ENCODE measurements at places on chromosomes 2 and 18.

GRCh38 chr2:54469484-54470053 is 13.4 kb downstream of the SPTBN1 start:
- DNase-seq: no peak

- no peak for DNase-seq
Measured at GRCh38 chr18:49843131-49843530, 29.8 kb upstream of the ACAA2 start.

DNA sequence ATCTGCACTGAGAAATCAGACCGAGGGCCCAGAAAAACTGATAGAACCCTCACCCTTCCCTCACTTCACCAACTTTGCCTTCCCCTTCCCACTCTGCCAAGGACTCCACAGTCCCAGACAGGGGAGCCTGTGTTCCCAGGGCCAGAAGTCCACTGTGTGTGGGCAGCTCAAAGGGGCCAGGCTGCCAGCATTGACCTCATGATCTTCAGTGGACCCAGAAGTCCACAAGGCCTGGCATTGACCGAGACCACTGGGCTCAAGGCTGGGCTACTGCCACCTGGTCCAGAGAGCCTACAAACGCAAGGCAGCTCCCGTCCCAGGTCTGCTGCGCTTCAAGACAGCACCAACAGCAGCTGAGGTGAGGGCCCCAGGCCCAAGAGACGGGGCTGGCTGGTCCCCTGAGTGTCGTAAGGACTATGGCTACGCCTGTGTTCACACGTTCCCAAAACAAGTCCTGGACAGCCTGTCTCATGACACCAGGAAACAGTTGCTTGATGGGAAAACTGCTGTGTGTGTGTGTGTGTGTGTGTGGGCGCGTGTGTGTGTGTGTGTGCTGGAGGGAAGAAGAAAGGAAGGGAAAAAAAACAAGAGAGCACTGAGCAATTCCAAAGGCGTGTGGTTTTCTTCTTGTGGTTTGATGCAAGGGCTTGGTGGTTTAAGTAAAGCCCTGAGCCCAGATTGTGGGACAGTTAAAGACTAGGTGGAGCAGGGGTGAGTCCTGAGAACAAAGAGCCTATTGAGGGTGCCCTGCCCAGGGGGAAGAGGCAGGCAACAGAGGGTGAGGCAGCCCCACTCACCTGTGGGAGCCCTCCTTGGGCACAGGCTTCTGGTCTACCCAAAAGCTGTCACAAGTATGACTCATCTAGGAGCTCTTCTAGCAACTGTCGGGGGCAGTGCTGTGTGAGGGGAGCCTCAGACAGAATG is 46.6 kb upstream of the ZBTB7C start:
- peak; percentile 16 for DNase-seq

- no peak for DNase-seq
Measured at GRCh38 chr2:45436456-45436855, 174.6 kb downstream of the SRBD1 start.

DNA sequence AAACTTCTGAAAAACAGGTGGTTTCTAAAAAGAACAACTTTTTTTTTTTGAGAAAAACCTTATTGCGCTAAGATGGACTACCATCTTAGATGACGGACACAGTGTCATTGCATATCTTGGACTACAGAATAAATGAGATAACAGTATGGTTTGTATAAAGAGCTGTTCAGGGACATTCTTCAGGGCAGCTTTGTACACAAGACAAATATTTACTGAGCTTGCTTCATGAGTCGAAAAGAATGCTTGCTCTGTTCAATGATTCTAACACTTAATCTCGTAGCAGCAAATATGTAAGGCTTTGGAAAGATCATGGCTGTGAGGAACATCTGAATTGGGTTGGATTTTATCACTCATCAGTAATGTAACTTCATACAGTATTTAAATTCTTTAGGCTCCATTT is 282.5 kb upstream of the CWC22 start:
- DNase-seq: no peak

- no peak for DNase-seq
Measured at GRCh38 chr2:233936089-233936488, 18.9 kb downstream of the TRPM8 start.

- no peak for DNase-seq
Measured at GRCh38 chr2:239826376-239826775, 198.8 kb downstream of the NDUFA10 start.

- DNase-seq: no peak
Measured at GRCh38 chr2:12819721-12820120, 103.0 kb downstream of the TRIB2 start.

GRCh38 chr2:47072728-47073191 is 82.3 kb downstream of the STPG4 start:
- DNase-seq: no peak

- no peak for DNase-seq
Measured at GRCh38 chr2:1736045-1736444, 8.3 kb downstream of the PXDN start.

DNA sequence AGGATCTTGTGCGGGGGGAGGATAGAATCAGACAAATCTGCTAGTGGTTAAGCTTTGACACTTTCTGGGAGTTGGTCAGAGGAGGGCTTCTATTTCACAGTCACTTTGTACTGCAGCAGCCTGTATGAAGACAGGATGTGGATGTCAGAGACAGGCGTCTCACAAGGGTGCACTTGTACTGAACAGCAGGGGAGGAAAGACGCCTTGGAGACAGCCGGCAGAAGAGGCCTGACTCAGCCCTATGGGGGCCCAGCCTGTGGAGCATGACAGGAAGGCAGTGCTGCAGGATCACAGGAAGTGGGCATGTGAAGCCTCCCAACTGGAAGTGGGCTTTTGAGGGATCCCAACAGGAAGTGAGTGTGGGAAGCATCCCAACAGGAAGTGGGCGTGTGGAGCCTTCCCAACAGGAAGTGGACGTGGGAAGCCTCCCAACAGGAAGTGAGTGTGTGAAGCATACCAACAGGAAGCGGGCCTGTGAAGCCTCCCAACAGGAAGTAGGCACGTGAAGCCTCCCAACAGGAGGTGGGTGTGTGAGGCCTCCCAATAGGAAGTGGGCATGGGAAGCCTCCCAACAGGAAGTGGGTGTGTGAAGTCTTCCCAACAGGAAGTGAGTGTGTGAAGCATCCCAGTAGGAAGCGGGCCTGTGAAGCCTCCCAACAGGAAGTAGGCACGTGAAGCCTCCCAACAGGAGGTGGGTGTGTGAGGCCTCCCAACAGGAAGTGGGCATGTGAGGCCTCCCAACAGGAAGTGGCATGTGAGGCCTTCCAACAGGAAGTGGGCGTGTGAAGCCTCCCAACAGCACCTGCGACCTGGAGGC is 212.3 kb downstream of the SNTG2 start:
- no peak for DNase-seq

DNA sequence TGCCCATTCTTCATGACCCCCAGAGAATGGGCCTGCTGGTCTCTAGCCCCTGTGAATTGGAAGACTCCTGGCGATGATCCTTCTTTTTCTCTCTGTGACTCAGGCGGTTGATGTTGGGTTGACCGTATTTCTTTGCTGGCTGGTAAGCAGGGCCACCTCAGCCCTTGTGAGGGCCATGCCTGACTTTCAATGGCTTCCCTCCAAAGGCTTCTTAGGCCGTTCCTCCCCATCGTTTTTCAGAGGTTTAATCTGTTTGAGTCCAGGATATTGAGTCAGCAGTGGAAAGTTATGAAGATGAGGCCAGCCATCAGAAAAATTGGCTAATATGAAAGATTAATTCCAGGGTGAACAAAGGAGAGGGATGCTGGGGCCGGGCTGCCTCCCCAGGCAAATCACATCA is 13.6 kb downstream of the HPCAL1 start:
- no peak for DNase-seq

DNA sequence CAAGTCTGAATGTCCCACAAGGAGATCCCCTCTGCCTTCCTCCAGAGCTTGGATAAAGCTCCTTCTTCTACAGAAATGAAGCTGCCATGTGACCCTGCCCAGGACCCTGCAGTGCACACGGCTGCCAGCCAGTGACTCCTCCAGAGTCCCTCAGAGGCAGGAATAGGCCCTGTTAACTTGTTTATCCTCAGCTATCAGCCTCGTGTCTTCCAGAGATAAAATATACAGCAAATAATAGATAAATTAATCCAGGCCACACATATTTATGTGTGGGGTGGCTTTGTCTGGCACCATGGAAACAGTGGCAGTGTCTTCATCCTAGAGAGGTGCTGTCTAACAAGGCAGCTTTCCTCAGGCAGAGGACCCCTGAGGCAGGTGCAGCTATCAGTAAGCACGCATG is 66.7 kb downstream of the TMEM18 start:
- no peak for DNase-seq

DNA sequence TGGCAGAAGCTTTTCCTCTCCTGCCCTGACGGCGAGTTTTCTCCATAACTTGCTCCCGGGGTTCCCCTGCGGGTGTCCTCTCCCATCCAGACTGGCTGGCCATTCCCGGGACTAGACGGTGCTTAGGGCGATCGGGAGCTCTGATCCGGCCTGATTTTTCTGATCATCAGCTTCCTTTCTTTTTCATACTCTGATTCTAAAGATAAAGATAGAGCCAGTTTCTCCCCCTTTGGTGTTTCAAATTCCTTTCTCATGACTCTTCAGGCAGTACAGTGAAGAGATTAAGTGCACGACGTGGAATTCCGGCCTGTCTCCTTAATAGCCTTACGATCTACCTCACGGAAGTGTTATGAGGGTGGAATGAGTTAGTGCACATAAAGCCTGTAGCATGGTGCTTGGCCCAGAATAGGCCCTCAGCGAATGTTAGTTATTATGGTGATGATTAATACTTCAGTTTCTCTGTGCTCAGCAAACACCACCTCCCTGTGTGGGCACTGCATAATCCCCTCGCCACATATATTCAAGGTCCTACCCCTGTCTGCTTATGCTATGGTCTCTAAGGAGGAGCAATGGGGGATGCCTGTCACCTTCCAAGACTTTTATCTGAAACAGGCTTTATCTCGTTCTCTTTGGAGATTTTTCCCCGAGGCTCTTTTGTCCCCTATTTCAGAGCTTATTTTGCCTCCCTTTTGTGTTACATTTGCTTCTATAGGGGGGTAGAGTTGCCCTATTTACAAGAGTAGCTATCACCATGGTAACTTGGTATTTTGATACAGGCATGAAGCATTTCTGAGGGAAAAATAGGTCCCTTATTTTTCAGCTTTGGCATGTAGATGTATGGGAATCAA is 254.8 kb downstream of the CDH2 start:
- DNase-seq: no peak

GRCh38 chr2:159224061-159224813 is 62.3 kb downstream of the WDSUB1 start:
- DNase-seq: no peak

DNA sequence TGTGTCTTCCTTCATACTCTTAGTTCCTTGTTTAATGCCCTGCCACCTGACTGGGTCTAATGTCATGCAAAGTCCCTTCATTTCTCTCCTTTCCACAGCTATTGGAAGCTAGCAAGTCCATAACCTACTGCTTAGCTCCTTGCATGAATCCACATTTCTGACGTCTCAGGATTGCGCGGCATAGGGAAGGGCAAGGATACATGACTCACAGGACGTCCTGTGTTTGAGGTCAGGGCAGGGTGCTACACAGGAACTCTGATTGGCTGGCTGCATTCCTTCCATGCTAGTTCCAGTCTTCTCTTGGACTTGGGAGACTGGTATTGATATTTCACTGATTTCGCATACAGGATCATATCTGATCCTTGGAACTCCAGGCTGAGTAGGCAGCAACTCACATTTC is 137.9 kb downstream of the CDH2 start:
- DNase-seq: no peak

DNA sequence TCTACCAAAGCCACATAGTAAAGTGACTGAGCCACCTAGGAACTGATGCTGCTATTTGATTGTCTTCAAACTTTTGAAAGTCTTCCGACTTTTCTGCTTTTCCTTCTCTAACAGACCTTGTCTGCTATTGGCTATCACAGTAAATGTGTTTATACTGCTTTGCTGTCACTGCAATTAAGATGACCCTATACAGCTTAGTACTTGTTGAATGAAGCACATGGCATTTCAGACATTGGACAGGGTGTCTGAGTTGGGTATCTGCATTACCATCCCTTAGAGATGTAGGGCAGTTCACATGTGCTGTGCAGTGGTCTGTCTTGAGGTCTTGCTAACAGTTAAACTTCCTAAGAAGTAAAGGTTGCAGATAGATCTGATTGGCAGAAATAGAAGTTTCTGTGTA is 3.6 kb downstream of the WDR43 start:
- DNase-seq: no peak

DNA sequence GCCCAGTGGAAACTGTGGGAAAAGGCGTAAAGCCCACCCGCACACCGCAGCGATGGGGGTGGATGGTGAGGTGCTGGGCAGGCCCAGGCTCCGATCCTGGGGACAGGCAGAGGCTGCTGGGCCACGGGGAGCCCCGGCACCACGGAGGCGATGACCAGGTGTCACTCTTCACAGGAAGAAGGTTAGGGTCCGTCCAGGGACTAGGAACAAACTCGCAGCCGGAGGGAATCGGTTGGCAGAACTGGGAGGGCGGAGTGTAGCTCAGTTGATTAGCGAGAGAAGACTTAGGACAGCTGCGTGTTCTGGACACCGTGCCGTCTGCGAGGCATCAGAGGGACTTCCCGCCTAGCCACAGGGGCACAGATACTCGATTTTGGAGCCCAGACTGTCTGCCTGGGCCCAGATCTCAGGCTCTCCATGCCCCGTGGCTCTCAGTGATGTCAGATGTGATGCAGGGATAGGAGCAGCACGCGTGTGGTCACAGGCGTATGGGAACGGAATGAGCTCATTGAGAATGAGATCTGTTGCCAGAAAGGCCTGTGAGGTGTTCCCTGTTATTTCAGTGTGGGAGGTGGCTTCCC is 16.1 kb upstream of the ALLC start:
- DNase-seq: no peak

GRCh38 chr2:207869784-207870778 is 100.4 kb upstream of the FZD5 start:
- DNase-seq: no peak

GRCh38 chr18:80234398-80234797 is 12.9 kb downstream of the PARD6G start:
- DNase-seq: no peak

All from activated T-helper 1 cell treated with anti-CD3 and anti-CD28 coated beads, Interleukin-12 subunit alpha, Interleukin-12 subunit beta, Interleukin-2, Interleukin-4 antibody, amounts not matched to agents 30 ng/mL and 10 ng/mL and 1 ng/mL, durations not matched to agents 14 hours and 24 hours and 36 hours (primary cell).